ENCODE measurements at places on chromosomes 1 and 21.

- no peak for DNase-seq
Observed at GRCh38 chr1:56255516-56256152, 323.7 kb downstream of the PLPP3 start.

GRCh38 chr1:208216062-208216461 lies 28.1 kb downstream of the PLXNA2 start:
- no peak for DNase-seq

DNA sequence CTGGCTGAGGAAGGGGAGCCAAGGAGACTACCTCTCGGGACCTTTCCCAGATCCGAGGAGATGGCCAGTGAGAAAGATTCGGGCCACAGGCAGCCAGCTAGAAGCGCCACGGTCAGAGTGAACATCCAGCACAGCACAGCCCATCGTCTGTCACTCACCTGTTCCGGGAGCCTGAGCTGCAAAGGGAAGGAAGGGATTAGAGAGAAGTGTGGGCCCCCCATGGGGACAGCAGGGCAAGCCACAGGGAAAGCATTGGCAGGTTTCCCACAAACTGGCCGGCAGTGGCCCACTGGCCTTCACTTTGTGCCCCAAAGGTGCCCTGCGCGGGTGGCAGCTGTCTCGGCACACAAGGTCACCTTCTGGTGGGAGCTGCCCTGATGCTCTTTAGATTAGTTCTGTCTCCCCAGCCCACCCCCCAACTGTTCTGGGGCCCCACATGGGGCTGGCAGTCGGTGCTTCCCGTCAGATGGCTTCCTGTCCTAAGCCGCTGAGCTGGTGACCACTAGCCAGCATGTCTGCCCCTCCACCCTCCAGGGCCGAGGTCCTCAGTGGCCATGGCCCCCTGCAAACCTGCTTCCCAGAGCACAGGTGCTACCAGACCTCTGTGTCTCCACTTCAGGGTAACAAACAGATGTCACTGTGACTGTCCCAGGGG lies 56.7 kb downstream of the LACTBL1 start:
- no peak for DNase-seq

GRCh38 chr1:43463479-43463878 lies 9.7 kb upstream of the HYI start:
- DNase-seq = no peak

- no peak for DNase-seq
Observed at GRCh38 chr1:172478485-172478884, 34.6 kb upstream of the PIGC start.

DNA sequence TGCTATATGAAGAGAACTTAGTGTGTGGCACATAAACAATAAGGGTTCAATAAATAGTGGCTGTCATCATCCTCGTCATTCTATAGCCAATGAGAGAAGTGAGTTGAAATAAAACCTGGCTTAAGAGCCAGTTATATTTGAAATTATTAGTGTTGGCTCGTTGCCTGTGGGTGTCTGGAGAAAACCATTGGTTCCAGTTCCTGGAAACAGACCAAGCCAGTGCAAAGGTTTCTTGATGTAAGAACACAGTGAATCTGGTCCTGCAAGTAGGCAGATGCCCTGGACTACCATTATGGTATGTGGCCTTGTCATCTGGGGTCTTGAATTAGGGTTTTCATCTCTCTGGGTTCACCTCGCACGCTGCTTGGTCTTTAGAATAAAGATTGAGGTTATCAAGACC lies 43.3 kb downstream of the URB2 start:
- DNase-seq = no peak

DNA sequence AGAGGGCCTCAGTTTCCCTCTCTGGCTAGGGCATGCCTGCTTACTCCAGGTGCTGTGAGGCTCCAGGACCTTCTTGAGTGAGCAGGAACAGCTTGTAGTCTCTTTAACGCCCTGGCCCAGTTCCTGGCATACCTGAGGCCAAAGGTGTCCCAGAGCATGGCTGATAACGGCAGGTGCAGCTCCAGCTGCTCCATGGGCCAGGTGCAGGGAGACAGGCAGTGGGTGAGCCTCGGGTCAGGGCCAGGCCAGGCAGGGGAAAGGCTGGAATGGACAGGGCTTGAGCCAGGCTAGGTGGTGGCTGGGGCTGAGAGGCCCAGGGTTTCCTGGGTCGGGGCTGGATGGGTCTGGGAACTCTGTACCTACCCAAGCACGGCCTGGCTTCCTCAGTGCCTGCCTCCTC lies 18.3 kb downstream of the EDN2 start:
- DNase-seq = no peak

DNA sequence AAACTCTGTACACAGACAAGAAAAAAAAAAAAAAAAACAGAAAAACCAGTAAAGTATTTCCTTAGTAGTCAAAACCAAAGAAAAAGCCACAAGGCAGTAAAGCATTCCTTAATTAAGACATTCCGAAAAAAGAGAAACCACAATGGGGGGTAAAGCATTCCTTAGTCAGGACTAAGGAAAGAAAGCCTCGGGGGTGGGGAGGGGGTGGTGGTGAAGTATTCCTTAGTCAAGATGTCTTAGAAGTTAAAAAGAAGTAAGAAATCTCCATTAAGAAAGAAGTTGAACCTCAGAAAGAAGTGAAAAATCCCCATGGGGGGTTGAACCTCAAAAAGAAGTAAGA lies 28.2 kb upstream of the FMO1 start:
- DNase-seq = no peak

DNA sequence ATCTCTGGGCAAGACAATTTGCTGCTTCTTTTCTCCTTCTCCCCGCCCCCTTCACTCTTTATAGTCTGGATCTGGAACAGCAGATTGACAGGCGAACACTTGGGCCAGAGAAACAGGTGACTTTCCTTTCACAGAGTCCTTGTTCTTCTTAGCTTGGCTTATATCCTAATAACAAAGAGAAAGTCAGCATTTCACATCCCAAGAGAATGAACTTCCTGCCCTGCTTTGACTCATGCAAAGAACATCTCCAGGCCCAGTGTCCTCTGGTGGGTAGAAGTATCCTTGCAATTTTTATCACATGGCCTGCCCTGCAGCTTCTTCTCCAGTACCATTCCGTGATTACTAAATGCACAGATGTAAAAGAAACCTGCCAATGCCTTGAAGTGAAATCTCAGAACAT lies 764.4 kb downstream of the ADGRL2 start:
- no peak for DNase-seq

GRCh38 chr21:42567214-42567555 lies 53.5 kb downstream of the SLC37A1 start:
- no peak for DNase-seq

DNA sequence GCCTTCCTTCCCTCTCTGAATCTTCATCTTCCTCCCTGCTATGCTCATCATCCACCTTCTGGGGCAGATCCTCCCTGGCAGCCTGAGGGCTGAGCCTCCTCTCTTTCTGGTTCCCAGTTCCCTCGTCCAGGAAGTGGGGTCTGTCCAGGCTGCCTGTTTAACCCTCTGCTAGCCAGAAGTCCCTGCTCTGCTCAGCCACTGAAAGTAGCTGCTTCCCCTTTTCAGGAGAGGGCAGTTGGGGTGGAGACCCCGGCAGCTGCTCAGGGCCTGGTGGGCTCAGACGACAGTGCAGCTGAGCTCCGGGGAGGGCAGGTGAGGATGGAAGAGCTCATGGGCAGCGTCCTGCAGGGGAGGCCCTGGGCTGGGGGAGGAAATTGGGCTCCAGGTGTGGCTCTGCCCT lies 43.1 kb upstream of the ETV3 start:
- DNase-seq = no peak

GRCh38 chr1:65207317-65207716 lies 59.3 kb downstream of the AK4 start:
- DNase-seq = no peak

GRCh38 chr1:35567947-35568558 lies 5.1 kb upstream of the TFAP2E start:
- no peak for DNase-seq

DNA sequence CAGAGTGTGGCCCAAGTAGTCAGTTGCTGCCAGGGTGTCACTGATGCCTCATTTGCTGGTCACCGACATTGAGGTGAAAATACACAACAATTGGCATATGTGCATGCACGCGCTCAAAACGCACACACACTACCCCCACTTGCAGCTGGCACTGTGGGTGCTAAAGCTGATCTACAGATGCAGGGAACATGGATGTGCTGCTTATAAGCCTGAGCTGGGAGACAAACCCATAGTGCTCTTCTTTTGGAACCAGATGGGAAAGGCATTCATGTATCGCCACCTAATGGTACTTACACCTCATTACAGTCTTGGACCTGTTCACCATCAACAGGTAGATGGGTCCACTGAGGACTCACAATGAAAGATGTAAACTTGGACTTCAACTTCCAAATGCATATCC lies 70.3 kb upstream of the CAMK1G start:
- no peak for DNase-seq

DNA sequence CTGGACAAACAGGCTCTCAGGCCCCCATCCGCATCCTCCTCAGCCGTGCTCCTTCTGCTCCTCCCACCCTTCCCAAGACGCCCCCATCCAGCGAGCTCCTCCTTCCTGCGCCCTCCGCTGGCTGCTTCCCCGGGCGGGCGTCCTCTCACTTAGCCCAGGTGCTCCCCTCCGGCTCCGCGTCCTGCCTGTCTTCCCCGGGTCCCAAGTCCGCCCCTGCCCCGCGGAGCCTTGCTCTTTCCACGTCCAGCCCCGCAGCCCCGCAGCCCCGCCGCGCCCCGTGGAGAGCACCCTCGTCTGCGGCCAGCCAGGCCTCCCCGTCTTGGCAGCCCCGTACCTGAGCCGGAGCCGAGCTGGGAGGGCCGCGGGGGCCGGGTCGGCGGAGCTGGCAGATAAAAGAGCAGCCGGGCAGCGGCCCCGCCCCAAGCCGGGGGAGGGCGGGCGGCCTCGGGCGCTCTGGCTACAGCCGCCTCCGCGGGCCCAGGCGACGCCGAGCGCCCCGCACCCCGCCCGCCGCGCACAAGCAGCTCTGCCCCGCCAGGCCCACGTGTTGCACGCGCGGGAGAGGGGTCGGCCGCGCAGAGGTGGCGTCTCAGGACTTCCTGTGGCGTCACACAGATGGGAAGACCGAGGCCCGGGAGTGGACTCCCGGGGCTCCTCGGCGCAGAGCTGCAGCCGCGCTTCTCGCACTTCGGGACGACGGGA lies at the start of gene PAQR7:
PAQR7 (minus strand) TSS at position 555 of the 702 bp plus-strand sequence. CDS start 11,869 bp downstream, outside the sequence.
- DNase-seq = no peak

GRCh38 chr1:85409516-85409915 lies 55.4 kb downstream of the DDAH1 start:
- DNase-seq = no peak

Data from NCI-H1436 treated with DMSO at 0.1 percent for 48 hours (cell line).